ENCODE measurements at places on chromosomes 6 and 20. TPM values are rescaled to one million over a fixed set of nuclear protein-coding genes. Genes with fewer than 3 reads are reported as not detected.

DNA sequence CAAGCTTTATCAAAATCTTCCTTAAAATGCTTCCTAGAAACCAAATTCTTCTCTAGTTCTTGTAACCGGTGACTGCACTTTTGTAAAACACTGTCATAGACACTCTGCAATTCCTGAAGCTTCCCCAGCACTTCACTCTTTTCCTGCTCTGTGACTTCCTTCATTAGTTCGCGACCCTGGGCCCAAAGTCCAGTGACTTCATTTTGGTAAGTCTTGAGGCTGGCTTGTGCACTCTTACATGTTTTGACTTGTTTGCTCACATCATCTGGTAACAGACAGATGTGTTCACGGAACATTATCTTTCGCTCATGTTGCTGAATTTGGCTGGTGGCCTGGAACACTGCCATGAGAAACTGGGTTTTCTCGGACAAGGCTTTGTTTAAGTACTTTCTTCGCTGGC lies 306.2 kb downstream of the SYNE1 start:
- no peak for DNase-seq

DNA sequence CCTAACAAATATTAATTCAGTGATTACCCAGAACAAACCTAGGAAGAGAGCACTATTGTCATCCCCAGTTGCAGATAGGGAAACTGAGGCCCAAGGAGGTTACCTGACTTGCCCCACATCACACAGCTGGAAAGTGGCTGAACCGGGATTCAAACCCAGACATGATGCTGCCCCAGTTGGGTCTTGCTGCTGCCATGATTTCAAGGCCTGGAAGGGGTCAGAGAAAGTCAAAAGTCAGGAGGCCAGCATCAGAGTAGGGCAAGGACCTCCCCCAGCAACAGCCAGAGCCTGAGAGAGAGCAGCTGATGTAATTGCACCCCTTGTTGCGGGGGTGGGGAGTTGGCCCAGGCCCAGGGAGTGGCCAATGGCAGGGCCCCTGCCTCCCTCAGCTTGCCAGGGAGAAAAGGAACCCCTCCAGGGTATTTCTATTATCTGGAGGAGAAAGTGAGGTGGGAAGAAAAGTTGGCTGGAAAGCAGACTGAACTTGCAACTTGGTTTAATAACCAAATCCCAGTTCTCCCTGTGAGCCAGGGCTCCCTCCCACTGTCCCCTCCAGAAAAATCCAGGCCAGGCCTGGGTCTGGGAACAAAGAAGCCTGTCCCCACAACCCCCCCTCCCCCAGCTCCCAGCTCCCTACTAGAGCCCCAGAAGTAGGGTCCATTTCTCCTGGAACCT lies 83.6 kb downstream of the MRPL14 start:
- no peak for DNase-seq

DNA sequence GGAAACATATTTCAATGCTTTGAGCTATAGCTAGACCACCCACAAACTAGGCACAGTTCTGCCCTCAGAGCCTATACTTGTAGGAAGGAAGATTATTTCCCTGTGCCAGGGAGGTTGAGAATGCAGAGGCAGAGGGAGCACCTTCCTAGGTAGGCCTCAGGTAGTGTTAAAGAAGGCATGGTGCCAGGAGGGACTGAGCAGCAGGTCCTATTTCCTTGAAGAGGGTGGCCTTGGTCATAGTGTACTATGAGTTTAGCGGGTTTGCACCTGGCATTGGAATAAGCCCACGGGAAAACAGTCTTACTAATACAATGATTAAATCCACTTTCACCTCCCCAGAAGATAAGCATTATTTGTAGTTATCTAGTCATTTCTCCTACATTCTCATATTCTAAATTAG lies 375.4 kb downstream of the CDKAL1 start:
- no peak for DNase-seq

DNA sequence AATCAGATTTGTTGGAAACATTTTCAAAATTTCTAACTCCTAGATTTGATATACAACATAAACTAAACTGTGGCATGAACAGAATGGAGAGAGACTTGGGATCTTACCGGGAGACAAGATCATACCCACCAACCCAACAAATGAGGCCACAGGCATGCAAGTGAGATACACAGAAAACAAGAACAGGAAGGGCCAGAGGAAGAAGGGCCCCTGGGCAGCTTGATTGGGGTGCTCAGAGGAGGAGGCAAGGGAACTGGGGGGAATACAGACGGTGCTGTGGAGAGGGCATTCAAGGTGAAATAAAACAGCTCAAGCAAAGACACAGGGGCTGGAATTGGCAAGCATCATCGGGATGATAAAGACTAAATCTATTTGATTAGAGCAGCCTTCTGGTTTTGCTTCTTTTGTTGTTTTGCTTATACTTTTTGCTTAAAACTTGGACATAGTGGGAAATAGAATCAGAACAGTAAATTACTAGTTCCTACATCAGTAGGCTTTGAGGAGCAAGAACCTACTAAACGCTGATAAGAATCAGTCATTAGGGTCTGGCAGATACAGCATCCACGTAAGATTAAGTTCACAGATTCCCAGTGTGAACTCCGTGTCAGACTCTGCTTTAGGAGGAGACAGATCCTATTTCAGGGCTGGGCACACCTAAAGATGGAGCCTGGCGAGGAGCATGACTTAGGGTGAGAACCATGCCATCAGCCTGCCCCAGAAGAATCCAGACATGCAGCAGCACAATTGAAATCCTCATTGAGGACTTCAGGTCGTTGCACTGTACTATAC lies 3.5 kb upstream of the RAMACL start:
- DNase-seq = no peak

GRCh38 chr6:118940770-118941169 lies 5.8 kb upstream of the MCM9 start:
- peak; percentile 57 for DNase-seq

DNA sequence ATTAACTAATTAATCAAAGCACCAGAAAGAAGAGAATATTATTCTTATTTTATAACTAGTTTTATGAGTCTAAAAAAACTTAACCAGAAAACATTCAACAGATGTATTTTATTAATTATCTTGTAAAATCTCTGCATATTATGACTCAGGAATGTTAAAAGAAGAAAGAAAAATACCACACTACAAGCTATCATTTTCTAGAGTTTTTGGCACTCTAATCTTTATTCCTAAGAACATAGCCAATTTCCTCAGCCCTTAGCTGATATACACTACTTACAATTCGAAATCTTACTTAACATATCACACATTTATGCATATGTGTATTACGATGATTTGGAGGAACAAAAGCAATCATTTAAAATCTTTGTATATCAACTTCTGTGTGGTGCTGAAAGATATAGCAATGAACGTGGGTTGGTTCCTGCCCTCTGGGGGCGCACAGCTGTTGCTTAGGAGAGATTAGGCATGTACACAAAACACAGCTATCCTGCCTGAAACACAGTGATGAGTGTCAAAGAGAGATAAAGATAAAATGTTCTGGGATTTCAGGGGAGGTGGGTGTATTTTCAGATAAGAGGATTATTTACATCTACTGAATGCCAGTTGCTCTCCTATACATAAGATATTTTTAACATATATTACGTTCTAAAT lies 404.5 kb downstream of the SYNE1 start:
- no peak for DNase-seq

DNA sequence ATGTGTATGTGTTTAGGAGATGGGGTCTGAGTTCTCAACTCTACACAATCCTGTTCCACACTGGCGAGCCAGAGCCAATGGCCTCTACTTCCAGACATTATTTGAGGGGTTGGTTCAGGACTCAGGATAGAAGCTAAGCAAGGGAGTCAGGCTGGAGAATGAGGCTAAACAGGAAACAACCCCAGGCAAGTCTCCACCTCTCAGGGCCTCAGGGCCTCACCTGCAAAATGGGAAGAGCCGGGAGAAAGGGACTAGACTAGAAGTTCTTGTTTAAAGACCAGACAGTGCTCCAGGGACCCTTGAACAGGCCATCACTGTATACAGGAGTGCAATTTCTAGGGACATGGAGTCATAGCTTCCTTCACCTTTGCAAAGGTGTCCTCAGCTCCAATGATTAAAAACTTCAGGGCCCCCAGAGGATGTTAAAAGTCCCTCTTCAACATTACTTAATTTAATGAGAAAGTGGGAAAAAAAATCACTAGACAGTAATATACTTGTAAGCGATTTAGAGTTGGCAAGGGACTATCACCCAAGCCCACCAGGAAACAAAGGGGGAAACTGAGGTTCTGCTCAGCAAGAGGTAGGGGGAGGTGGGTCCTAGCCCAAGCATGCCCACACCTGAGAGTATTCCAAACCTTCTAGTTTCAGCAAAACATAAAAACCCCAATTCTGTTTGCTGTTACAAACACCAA lies 41.7 kb downstream of the ZMYND8 start:
- DNase-seq = peak; percentile 56

DNA sequence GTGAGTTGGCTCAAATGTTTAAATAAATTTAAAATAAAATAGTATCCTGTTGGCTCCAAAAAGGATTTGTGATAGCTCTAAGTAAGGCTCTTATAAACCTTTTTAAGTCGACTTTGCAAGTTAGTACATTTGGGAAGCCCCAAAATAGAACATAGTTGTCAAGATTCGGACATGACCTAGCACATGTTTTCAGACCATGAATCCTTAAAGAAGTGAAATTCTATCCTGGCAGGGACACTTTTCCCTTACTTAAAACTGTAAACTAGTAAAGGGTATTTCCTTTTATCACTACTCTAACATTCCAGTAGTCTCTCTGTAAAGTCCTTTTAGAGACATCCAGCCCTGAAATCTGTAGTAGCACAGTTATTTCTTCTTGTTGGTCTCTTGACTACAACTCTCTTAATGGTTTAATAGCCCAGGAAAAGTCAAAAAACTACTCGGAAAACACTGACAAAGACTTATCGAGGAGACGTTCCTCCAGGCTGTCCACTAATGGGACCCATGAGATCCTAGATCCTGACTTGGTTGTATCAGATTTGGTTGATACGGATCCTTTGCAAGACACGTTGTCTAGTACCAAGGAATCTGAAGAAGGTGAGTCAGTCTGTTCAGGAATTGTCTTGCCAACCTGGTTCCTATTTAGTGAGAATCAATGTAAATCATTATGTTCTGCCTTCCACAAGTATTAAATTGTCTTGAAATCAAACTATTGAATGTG lies 83.6 kb downstream of the SCAND1 start:
- no peak for DNase-seq

DNA sequence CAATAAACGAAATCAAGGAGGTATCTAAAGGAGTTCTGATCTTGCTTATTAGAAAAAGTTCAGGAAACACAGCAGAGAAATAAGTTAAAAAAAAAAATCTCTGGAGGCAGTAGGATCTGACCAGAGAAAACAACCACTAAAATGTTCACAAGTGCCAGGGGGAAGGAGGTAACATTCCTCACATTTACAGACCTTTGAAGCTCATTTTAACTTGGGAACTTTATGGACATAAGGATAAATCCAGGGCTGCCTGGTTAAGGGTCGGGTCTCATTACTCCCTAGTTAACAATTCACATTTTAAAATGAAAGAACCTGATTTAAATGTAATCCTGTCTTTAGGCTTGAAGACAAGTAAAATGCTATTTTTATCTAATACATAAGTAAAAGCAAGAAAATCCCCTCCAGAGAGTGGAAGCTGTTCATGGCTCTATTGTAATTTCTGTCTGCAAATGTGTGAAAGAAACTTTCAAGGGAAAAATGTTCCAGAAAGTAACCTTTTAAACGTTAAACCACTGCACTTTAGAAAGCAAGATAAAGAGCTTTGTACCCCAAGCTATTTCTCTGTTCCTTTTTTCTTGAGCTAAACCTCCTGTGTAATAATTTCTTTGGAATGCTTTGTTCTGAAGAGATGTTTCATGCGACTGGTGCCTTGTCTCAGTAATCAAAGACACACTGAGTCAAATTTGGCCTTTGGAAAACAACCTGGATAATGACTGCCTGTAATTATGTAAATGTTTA lies 38.2 kb downstream of the MYLIP start:
- DNase-seq = no peak

TLDC2 gene
- total RNA-seq = 0.36 TPM

BMP2 gene
- 2.6 TPM for total RNA-seq

RNF144B gene
- 9.4 TPM for total RNA-seq

ADGRF4 gene
- not detected for total RNA-seq

HDGFL1 gene
- total RNA-seq = not detected

EXOC2 gene
- 23.2 TPM for total RNA-seq
